ENCODE measurements at places on chromosomes 2 and 18.
A peak's percentile ranks its signal among the peaks of the same experiment; 100 is the strongest.

DNA sequence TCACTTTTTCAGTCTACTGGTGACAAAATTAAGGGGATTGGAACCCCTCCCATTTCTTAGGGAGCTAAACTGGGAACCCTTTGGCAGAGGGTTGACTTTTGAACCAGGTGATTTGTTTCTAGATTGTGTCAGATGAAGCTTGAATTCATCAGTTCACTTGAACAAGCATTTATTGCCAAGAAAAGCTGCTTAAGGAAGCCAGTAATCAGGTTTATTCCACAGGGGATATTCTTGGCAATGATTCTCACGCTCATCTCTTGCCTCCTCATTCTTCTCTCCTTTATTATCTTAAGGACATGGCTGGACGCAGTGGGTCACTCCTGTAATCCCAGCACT is 101.0 kb downstream of the ALPK2 start:
- DNase-seq = no peak

GRCh38 chr18:5097116-5097703 is 99.8 kb downstream of the AKAIN1 start:
- no peak for DNase-seq

GRCh38 chr18:31711365-31712172 is 27.2 kb upstream of the B4GALT6 start:
- DNase-seq = no peak

GRCh38 chr2:207122651-207123334 is 43.0 kb downstream of the KLF7 start:
- DNase-seq = no peak

GRCh38 chr2:1210352-1210751 is 202.9 kb upstream of the TPO start:
- DNase-seq = no peak

GRCh38 chr2:9071584-9072124 is 68.2 kb upstream of the MBOAT2 start:
- no peak for DNase-seq

GRCh38 chr2:172819943-172820342 is 84.3 kb downstream of the RAPGEF4 start:
- no peak for DNase-seq

- DNase-seq = no peak
These were observed 321.6 kb upstream of the HS6ST1 start for GRCh38 chr2:128640166-128640844.

- DNase-seq = no peak
These were observed 2.0 kb downstream of the MBD5 start for GRCh38 chr2:148022882-148023281.

DNA sequence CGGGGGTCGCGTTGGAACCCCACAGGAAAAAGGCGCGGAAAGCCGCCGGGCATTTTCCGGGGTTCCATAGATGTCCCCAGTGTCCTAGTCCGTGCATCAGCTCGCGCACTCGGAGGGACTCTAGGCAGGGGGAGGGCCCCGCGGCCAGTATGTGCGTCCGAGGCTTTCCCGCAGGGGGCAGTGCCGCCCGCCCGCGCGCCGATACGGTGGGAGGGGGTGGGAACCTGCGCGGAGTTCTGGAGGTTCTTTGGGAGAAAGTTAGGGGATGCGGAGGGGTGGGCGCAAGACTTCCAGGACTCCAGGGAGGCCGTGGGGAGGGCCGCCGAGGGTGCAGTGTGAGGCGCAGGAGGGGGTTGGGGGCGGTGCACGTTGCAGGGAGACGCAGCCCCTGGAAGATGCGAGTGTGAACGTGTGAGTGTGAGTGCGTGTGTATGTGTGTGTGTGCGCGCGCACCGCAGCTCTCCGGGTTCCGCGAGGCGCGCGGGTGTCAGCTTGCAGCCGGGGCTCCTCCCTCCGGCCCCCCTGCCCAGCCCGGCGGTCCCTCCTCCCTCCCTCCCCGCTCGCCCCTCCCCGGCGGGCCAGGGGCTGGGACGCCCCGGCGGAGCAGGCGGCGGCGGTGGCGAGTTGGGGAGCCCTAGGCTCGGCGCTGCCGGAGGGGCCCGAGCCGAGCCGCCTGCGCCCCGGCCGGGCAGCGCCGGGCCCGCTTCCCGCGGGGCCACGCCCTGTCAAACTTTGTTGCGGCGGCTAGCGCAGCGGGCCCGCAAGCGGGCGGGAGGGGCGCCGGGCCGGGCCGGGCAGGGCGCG is at the start of gene TCF7L1:
TCF7L1 (plus strand) TSS at position 559 of the 804 bp plus-strand sequence. CDS start 293 bp downstream, outside the sequence.
- DNase-seq = peak; percentile 26

GRCh38 chr2:216478151-216478550 is 20.5 kb upstream of the RPL37A start:
- DNase-seq = no peak
